ENCODE measurements at places on chromosomes 2 and 18.

- no peak for DNase-seq
Measured at GRCh38 chr2:70385966-70386595, 84.2 kb upstream of the FAM136A start.

DNA sequence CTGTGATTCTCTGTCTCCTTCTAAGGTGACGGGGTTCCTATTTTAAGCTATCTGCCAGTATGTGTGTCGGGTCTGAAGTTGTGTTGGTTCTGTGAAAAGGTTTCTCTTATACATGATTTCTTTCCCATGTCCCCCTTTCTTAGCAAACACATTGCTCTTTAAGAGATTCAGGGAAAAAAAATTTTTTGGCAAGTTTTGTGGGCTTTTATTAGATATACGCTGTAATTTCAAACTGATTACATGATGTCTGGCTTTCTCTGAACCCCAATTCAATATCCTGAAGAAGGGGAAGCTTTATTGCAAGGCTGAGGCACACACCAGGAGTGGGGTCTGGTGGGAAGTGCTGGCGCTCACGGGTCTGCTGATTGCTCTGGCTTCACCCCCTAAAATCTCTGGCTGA, 210.6 kb downstream of the AGPS start:
- no peak for DNase-seq

- peak; percentile 75 for DNase-seq
Measured at GRCh38 chr18:13612196-13612997, 114.0 kb downstream of the FAM210A start.

DNA sequence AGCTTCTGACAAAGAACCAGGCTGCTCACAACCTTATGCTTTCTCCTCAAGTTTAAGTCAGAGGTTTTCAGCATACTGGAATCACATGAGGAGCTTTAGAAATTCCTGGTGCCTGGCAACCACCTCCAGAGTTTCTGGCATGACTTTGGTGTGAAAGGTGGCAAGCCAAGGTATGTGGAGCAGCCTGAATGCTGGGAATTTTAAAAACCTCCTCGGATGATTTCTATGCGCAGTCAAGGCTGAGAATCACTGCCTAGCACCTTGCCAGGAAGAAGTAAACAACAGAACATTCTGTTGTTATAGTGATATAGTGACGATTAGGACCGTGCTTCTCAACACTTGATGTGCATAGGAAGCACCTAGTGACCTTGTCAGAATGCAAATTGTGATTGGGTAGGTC, 11.7 kb downstream of the CCBE1 start:
- no peak for DNase-seq

DNA sequence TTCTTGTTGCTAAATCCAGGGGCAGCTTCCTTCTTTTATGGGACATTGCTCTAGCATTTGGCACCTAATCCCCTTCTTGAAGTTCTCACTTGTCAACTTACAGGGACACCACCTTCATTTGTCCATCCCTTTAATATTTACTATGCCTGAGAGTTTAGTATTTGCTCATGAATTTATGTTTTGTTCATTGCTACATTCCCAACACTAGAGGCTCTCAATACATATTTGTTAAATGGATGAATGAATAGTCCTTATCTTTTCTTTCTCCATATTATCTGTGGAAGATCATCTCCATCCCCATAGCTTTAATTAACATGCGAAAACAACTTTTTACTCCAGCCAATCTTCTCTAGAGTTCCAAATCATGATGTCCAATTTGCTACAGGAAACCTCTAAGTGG, 5.4 kb downstream of the CWC22 start:
- DNase-seq: no peak

- DNase-seq: no peak
Measured at GRCh38 chr2:64617631-64618151, 36.0 kb downstream of the SERTAD2 start.

DNA sequence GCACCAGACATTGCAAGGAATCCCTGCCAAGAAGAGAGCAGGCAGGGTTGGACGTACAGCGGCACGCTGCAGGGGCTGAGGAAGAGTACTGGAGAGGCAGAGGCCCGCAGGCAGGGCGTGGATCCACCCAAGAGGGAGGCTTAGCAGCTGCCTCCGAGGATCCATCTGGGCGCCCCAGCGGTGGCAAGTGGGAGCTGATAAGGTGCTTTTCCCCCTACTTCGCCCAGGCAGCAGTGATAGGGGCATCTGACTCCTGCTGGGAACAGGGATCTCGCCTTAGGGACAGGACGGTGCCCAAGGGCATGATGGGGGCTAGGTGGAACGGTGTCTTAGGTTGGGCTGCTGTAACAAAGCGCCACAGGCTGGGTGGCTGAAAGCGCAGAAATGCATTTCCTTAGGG, 67.4 kb upstream of the HS6ST1 start:
- peak; percentile 9 for DNase-seq

DNA sequence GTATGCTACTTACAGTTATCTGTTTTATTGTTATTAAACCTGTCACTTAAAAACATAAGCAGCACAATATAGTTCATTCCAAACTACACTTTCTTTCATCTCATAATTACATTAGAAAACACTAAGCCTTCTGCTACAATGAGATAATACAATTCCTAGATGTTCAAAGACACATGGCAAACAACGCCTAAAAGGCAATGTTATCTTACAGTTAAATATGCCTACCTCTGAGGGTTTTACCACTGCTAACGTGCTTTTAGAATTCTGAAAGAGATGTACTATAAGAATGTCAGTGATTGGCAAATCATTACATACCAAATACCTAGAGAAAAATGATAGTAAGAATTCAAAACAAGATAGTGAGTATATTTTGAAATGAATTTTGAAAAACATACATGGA, 46.8 kb upstream of the SPOPL start:
- no peak for DNase-seq

DNA sequence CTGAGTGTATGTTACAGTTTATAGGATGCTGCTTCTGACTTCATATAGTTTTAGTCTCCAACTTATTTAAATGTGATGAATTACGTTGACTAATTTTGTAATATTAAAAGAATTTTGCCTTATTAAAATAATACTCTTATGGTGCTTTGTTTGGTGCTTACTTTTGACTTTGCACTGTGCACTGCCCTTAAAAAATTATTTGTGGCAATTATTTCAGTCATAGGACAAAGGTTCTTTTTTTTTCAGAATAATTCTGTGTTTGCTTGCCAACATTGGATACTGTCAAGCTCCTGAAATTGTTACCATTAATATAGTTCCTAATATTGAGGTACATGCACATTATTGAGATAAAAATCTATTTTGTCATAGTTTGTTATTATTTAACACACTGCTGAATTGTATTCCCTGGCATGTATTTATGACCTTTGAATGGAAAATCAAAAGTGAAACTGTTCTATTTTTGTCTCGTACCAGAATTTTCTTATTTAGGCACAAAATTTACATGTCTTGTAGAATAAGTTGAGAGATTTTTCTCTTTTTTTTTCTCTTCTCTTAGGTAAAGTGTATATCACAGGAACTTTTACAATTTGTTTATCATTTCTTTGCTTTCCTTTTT, 572.8 kb upstream of the KLHL29 start:
- DNase-seq: no peak

GRCh38 chr2:58629545-58630119, 388.5 kb upstream of the FANCL start:
- DNase-seq: no peak

DNA sequence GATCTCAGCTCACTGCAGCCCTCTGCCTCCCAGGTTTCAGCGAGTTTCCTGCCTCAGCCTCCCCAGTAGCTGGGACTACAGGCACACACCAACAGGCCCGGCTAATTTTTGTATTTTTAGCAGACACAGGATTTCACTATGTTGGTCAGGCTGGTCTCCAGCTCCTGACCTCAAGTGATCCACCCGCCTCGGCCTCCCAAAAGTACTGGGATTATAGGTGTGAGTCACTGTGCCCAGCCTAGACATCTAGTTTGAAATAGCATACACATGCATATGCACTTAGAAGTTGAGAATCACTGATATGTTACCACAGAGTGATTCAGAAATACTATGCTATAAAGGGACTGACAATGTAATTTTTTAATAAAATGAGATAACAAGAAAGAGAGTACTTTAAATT, 69.8 kb upstream of the CDKL4 start:
- no peak for DNase-seq

DNA sequence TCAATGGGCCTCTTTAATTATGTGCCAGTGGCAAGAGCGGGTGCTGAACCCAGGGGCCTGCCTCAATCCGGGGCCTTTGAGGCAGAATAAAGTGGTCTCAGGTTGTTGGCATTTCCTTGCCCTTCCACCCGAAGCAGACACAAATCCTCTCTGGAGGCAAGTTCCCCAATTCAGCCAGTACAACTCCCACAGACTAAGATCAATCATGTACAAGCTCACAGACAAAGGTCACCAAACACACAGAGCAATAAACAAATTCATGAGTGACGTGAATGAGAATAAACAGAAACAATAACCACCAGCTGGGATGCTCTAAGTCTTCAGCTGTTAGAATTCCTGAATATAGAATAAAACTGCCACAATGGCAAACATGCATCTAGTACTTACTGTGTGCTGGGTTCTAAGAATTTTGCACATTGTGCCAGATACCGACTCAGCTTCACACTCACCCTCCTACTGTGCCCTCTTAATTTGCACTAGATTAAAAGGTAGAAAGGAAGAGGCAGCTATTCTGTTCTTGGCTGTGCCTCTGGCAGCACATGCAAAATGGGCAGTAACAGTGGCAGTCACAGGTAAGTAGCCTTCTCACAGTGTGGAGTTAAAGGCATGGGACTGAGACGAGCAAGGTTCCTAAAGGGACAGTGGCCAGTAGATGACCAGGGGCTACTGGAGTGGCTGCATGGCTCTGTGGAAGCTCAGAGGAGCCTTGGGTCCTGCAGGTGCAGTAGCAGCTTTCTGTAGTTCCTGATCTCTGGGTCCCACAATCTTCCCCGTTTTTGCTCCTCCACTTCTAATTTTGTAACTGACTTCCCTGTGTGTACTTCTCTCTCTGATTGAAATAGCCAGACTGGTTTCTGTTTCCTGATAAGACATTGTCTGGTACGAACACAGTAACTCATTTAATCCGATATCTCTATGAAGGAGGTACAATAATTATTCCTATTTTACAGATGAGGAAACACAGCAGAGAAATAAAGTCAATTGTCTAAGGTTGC, 34.6 kb upstream of the IL1B start:
- no peak for DNase-seq

GRCh38 chr2:73235315-73236028, 1.4 kb downstream of the CCT7 start:
- no peak for DNase-seq

DNA sequence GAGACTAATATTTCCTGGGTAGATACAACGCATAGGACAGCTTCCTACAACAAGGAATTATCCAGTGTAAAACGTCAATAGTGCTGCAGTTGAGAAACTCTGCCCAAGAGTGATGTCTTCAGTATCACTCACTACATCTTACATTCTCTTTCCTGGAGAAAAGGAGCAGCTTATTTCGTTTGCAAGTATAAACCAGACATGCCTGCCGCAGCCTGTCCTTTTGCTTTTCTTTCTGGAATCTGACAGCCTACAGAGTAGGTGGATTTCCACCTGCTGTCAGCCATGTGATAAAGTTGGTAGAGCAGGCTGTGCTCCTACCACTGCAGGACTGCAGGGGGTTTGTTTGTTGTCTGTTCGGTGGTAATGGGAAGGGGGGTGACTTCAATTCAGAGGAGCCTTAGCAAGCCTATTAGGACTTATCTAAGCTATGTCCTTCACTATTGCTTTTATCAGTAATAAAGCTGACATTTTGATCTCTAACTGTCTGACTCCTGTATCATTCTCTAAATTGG, 439.1 kb downstream of the GRB14 start:
- no peak for DNase-seq

DNA sequence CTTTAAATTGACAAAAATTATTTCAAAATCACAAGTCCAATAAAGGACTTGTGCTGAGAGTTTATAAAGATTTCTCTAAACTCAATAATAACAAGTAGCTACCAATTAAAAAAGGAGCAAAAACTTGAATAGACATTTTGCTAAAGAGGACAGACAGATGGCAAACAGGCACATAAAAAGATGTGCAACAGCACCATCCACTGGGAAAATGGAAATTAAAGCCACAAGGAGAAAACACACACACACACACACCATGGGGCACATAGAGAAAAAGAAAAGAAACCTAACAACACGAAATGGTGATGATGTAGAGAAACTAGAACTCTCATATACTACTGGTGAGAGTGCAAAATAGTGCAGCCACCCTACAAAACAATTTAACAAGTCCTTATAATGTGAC, 12.6 kb upstream of the SLC9A4 start:
- no peak for DNase-seq

- no peak for DNase-seq
Measured at GRCh38 chr2:9700109-9700495, 69.3 kb upstream of the YWHAQ start.

DNA sequence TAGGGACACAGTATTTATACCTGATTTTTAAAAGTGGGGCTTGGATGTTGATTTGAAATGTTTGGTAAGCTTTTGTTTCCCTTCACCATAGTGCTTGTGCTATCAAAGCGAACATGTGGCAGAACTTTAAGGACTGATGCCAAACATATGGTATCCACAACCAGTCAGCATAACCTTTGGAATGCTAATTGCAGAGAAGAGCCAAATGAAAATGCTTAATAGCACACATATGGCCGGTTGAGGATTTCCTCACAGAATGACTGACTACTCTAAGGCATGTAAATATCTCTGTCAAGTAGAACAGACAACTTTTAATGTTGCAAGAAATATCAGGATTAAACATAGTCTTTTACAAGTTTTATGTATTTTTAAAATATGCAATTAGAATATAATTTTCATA, 120.9 kb upstream of the COL3A1 start:
- no peak for DNase-seq

DNA sequence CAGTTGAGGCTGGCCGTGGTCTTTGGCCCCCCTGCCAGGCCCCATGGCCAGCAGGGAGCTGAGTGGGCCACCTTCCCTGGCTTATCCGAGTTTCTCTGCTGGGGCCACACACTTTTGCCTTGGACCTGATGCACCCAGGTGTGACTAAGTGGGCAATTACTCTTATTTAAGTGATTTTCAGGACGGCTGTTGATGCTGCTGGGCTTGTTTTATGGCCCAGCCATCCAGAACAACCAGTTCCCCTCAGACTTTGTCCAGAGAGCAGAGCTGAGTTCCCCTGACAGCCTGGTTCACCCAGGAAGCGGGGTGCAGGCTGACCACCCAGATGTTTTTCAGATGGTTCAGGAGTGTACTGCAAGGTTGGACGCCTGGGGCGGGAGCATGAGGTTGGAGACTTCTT, 68.8 kb downstream of the GLI2 start:
- DNase-seq: no peak

DNA sequence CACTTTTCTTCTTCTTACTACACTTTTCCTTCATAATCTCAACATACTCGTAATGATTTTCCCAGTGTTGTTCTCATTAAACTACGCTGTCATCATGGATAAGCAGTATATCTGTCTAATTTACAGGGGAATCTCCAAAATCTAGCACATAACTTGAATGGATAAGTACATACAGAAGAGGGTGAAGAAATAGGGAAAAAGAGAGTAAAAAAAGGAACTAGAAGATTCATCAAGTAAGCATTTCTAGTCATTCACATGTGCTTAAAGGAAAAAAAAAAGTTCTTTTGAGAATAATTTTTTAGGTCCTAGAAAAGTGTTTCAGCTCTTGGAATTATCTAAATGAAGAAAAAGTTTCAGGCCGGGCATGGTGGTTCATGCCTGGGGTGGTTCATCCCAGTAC, 51.6 kb downstream of the SRBD1 start:
- no peak for DNase-seq
